ENCODE measurements at places on chromosomes 3 and 15.

GRCh38 chr3:51706788-51707731, at the start of gene GRM2:
GRM2 (plus strand) TSS chr3:51707068; CDS start chr3:51708984, 1,916 bp downstream.
- DNase-seq: no peak

- no peak for DNase-seq
Observed at GRCh38 chr15:85872125-85872524, 77.4 kb upstream of the KLHL25 start.

DNA sequence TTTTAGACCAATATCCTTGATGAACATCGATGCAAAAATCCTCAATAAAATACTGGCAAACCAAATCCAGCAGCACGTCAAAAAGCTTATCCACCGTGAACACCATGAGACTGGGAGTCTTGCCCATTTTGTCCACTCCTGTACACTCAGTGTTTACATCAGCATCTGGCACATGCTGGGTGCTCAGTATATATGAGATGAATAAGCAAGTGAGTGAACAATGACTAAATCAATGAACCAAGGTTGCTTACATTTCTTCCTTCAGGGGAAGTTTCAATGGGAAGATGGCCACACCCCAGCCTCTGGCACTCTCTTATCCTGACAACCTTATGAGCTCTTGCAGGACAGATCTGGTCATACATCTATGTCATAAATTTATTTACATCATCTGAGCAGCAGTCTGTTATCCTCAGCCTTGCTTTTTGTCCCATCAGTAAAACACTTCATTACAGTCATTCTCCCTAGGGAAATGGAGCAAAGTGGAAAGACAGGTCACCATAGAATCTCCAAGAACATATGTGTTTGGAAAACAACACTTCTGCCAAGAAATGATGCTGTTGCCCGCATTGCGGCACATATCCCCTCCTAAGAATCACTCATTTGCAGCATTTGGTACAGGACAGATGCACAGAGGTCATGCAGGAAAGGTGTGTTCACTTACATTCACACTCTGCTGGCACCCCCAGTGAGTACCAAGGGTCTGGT, 171.8 kb upstream of the EIF1B start:
- DNase-seq: no peak

GRCh38 chr15:57138349-57138788, 219.9 kb downstream of the TCF12 start:
- no peak for DNase-seq

DNA sequence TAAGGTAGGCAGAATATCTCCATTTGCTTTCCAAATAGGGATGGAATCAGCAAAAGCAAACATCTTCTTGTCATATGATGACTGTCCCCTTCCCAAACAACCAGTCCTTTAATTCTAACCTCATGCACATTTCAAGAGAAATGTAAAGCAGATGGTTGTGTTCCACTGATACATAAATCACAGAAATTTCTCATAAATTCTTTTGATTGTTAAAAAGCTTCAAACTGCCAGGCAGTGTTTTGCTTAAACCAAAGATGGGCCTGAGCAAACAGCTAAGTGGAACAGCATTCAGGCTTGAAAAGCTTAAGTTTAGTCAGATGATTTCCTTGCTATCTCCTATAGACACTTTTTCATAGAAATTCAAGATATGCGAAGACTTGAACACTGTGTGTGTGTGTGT, 74.3 kb upstream of the SOX2 start:
- no peak for DNase-seq

GRCh38 chr15:64237677-64238076, 74.9 kb upstream of the PPIB start:
- DNase-seq: no peak

DNA sequence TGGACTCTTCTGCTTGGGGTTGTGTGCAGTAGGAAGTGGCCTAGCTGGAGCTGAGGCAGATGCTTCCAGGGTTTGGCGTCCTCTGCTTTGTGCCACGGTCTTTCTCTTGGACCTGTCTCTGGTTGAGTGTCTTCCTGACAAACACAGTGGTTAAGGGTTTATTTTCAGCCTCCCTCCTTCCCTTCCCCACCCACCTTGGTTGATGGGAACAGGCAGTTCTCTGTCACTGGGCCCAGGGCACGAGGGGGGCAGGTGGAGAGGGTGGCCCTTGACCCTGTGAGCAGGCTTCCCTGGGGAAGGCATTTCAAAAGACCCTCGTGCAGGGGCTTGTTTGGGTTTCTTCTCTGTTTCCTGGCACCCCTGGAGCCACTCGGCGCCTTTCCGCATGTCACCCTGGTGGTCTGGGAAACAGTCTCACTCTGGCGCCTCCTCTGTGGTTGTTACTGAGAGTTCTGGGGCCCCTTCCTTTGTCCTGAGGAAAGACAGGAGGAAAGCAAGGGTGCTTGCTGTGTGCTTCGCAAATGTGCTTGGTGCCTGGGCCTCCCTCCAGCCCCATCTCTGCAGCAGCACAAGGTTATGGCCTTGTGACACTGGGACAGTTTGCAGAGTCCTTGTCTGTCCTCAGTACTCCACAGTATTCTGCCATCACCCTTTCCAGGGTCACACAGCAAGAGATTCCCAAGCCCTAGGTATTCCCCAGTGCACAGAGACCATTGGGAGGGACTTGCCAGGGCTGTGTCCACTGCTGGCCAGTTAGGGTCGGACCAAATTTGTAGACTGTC, 10.3 kb upstream of the STAB1 start:
- DNase-seq: no peak

DNA sequence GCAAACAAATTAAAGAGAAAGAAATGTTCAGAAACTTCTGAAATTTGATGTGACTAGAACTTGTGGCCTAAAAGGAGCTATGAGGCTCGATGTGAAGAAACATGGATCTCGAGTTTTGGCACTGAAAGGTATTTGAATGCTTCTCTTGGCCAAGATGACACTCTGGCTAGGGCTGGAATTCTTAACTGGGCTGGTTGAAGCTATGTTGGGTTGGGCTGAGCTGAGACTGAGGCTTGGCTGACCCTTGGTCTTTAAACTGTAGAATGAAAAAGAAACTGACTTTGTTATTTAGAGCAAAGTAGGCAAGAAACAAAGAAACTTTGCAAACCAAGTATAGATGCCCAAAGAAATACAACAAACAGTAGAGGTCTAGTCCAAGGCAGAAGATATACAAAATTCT, 28.1 kb upstream of the CLDN16 start:
- DNase-seq: no peak

DNA sequence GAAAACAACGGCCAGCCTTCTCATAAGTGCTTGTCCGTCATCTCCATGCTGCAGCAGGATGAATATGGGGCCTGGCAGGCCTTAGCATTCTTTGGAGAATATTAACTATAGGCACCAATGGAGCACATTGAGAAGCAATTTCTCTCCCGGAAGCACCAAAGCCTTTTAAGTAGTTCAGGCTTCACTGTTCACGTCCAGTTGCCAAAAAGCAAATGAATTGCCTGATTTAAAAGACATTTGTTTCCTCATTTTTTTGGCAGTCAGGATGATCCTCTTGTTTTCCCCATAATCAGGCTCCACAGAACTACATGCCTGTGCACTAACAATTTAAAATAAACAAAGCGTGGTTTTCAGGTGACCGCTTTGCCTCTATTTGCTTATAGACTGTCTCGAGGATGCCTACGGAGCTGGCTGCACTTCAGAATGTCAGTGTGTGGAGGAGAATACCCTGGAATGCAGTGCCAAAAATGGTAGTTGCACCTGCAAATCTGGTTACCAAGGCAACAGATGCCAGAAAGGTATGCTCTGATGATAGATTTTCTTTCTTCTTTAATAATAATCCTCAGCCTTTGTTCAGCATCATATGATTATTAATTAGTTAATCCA, 725.2 kb upstream of the GOLIM4 start:
- DNase-seq: no peak

DNA sequence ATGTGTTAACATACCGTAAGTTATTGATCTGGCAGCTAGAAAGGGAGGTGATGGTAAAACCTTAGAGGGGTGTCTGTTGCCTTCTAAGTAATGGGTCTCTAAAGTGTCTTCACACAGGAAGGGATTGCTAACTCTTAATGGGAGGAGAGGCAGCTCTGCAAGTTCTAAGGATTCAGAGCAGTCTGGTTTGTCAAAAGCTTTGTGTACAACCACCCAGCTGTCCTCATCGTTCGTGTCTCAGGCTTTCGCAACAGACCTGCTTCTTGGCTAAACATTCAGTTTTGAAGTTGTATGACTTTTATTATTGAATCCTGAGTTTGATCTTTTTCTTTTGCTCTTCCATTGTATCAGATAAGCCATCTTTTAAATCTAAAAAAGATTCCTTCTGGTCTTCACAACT, 404.9 kb downstream of the SQOR start:
- no peak for DNase-seq

- no peak for DNase-seq
Observed at GRCh38 chr3:29577250-29577649, 296.4 kb downstream of the RBMS3 start.

- DNase-seq: no peak
Observed at GRCh38 chr3:156148345-156148945, 28.1 kb downstream of the KCNAB1 start.

DNA sequence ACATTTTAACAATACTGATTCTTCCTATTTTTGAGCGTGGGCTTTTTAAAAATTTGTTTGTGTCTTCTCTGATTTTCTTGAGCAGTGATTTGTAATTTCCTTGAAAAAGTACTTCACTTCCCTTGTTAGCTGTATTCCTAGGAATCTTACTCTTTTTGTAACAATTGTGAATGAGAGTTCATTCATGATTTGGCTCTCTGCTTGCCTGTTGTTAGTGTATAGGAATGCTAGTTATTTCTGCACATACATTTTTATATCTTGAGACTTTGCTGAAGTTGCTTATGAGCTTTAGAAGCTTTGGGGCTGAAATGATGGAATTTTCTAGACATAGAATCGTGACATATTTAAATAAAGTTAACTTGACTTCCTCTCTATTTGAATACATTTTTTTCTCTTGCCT, 582.8 kb upstream of the BCHE start:
- DNase-seq: no peak

GRCh38 chr3:171699601-171700000, 110.7 kb downstream of the PLD1 start:
- no peak for DNase-seq

GRCh38 chr3:118055381-118055780, 979.3 kb downstream of the IGSF11 start:
- DNase-seq: no peak

DNA sequence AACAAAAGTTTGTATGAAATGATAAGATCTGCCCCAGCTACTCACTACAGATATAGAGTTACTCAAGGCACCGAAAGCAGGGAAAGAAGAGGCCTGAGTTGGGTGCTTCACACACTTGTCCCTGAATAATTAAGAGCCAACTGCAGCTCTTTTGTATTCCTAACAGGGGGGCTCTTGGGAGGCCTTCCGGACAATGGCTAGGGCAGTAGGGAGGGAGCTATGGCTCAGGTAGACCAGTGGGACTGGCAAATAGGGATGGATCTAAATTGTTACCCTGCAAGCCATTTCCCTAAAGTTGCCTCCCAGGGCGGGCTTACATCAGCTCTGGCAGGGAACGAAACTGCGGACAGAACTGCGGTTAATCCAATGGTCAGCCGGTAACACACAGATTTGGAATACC, 6.2 kb downstream of the SEMA5B start:
- DNase-seq: no peak

GRCh38 chr3:52983828-52984227, 62.0 kb downstream of the SFMBT1 start:
- no peak for DNase-seq

GRCh38 chr3:114408736-114409670, 115.2 kb downstream of the TIGIT start:
- DNase-seq: no peak

DNA sequence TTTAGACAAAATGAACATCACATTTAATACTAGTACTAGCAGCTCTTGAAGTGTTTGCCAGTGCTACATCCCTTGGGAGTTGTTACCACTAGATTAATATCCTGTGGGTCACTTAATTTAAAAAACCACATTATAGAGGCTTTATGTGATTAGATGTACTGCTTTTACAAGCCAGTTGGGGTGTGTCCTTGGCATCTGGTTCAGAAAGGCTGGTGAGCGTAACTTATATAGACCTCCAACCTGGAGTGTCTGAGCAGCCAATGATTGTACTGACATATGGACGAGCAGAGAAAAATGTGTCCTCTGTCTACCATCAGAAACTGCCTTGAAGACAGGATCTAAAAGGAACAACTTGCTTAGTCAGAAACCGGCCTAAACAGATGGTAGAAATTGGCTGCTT, 306.2 kb upstream of the ATP11B start:
- no peak for DNase-seq

GRCh38 chr3:117898722-117899522, 1135.7 kb downstream of the IGSF11 start:
- no peak for DNase-seq

DNA sequence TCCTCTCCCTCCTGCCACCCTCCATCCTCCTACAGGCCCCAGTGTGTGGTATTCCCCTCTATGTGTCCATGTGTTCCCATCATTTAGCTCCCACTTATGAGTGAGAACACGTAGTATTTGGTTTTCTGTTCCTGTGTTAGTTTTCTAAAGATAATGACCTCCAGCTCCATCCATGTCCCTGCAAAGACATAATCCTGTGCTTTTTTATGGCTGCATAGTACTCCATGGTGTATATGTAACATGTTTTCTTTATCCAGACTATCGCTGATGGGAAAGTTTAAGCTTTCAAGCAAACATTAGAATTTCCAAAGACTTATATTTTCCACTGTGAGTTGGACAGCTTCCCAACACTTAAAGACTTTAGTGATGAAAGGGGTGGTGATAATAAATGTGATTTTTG, 105.9 kb upstream of the PIAS1 start:
- no peak for DNase-seq

GRCh38 chr15:65731926-65732325, 60.2 kb downstream of the DENND4A start:
- no peak for DNase-seq

DNA sequence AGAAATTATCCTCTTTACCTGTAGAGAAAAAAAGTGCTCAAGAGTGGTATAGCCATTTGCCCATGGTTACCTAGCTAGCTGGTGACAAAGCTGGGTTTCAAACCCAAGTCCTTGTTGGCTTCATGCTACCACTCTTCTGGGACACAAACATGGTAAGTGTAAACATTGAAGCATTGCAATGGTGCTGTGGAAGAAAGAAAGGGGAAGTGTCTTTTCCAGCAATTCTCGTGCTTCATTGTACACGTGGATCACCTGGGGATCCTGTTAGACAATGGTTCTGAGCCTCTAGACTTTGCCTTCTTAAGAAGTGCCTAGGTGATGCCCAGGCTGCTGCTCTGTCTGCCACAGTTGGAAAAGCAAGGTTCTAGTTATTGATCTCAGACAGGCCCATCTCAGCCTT, 134.8 kb upstream of the CTNNB1 start:
- DNase-seq: no peak

DNA sequence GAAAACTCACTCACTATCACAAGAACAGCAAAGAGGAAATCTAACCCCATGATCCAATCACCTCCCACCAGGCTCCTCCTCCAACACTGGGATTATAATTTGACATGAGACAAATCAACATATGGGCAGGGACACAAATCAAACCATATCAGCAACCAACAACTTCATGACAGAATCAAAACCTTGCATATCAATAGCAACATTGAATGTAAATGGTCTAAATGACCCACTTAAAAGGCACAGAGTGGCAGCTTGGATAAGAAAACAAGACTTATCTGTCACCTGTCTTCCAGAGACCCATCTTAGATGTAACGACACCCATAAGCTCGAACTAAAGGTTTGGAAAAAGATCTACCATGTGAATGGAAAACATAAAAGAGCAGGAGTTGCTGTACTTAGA, 40.8 kb downstream of the HDGFL3 start:
- DNase-seq: no peak

GRCh38 chr15:49063402-49064280, 17.4 kb upstream of the SECISBP2L start:
- no peak for DNase-seq
